ENCODE measurements at places on chromosomes 3 and 15.

DNA sequence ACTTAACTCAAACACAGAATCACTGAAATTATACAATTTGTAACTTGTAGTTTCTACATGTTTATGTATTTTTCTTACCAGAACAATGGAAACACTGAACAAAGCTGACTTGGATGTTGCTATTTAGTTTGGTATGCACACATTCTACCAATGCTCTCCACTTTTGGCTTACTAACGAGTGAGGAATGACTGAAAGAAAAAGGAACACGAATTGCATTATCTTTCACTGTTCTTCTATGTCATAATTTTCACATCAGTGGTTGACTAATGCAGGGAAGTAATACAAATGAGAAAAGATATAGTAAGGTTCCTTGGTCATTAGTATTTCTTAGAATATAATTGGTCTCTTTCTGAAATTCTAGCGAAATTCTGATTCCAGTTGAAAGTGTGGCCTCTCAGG lies 9.8 kb upstream of the CNTN3 start:
- DNase-seq, result no peak

DNA sequence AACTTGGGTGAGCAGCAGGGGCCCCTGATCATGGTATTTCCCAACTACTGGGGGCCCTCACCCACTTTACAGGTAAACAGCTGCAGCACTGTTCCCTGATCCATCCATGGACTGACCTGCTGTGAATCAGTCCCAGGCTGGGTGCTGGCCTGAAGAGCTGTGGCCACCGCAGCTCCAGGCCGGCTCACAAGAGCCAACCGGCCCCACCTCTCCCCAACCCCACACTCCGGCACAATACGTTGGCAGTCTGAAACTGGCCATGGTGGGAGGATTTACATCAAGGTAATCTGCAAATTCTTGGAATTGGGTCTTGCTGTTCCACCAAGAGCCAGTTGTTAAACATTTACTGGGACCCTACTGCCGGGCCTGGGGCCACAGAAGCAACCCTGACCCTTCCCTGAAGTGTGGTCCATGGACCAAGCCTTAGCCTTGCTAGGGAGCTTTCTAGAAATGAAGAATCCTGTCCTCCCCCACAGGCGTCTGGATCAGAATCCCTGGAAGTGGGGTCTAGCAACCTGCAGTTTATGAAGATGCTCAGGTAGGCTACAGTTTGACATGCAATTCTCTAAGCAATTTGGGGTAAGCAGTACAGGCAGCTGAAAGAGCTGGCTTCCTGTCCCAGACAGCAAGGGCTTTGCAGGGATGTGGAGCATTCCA lies 3.7 kb downstream of the SLC6A20 start:
- no peak for DNase-seq

DNA sequence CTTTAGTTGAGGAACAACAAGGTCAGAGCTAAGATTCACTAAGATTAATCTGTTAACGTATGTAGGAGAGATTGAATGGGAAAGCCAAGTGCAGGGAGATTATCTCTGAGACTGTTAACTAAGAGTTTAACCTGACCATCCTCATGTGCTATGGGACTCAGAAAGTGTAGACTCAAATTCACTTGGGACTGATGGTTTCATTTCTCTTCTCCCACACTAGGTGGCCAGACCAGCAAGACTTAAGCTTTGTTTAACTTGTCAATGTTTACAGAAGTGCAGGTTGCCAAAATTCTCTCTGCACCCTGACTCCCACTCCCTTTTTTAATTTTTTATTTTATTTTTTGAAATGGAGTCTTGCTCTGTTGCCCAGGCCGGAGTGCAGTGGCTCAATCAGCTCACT lies 6.3 kb upstream of the HEXA start:
- no peak for DNase-seq

DNA sequence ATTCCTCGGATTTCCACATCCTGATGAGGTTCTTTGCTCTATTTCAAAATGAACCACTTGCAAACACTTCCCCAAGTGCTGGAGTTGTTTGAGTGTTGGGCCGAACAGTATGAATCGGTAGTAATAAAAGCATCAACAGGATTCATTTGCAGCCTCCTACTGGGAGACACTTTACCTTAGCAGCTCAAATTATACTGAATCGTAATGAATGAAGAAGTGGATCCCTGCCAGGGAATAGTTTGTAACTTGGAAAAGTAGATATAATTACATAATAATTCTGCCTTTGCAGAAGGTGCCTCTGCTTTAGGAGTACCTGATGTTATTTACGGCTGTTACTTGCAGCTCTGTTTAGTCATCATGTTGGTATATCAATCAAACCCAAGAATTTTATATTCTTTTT lies 669.1 kb downstream of the CADM2 start:
- no peak for DNase-seq

- DNase-seq, result no peak
Measured at GRCh38 chr3:49004352-49005302, 2.6 kb upstream of the WDR6 start.

- no peak for DNase-seq
Measured at GRCh38 chr3:43043071-43043766, 62.7 kb downstream of the POMGNT2 start.

GRCh38 chr3:30004481-30004880 lies 601.9 kb upstream of the TGFBR2 start:
- DNase-seq, result no peak

DNA sequence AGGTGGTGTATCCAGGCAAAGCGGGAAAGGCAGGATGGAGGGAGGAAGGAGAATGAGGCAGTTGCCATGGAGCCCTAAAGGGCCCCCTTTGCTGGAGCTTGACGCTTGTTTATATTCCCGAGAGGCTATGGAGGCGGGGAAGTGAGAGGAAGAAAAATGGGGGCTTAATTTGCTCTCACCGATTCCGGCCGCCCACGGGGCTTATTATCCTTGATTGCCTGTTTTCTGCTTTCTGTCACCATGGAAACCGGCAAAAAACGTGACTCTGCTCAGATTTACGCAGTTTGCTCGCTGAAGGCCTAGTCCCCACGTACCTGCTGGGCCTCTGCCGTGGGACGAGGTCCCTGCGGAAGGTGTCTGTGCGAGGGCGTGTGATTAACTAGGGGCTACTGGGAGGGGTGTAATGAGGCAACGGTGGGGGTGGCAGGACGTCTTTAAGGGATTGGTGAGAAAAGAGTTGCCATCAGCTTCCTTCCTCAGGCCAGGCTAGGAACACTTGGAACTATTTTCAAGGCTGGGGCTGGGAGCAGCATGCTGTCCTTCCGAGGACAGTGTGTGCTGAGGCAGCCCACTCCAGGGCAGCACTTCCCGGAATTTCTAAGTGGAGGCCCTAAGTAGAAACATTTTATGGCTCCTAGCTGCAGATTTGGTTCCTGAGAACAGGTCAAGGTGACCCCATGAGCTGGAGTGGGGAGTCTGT lies 110.8 kb upstream of the NDN start:
- DNase-seq, result no peak

DNA sequence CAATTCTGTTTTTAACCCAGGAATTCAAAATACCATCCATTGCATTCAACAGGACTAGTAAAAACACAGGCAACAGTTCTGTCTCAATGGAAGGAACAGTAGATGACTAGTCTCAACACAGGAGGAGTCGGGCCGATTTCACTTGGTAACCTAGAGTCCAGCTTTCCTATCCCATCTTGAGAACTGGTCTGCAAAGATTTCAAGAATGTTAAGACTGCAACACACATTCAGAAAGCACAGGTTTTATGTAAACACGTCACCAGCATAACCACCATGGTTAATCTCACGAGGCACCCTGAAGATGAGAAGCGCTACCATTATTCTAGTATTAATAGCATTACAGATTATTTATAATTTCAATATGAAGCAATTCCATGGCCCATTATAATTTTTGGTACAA lies 22.0 kb downstream of the UQCC5 start:
- DNase-seq, result no peak

GRCh38 chr3:132709761-132710160 lies 12.4 kb downstream of the NPHP3 start:
- DNase-seq, result no peak

DNA sequence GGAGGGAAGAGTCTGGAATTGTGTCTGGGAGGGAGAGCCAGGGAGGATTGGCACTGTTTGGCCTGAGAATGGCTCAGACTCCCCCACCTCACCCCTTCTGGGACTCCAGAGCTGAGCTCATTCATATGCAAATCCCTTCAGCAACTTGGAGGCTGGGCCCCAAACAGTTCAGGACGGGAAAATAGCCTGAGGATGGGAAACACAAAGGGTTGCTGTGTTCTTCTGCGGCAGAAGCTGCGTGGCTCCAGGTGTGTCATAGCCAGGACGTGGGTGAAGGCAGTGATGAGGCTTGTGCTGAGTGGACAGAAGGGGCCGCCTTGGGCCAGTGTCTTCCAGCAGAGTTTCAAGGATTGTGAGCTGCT lies 16.6 kb downstream of the MASP1 start:
- DNase-seq, result no peak

DNA sequence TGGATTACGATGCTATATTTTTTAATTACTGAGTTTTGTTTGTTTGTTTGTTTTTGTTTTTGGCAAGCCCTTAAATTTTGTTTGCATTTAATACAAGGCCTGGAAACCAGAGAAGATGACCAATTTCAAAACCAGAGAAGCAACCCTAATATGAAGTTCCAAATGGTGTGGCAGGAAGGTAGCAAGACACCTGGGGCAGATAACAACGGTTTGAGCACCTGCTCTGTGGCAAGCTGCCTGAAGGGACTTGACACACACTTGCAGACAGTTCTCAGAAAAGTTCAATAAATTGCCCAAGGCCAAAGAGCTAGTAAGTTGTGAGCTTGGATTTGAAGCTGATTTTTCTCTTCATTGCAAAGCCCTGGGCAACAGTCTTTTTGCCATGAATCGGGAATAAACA lies 151.2 kb upstream of the UBE2E1 start:
- DNase-seq, result no peak

GRCh38 chr3:174303907-174304560 lies 555.1 kb upstream of the NAALADL2 start:
- DNase-seq, result no peak

- DNase-seq, result no peak
Measured at GRCh38 chr15:90531147-90531546, 1.4 kb downstream of the CRTC3 start.

- DNase-seq, result no peak
Measured at GRCh38 chr15:59360896-59361295, 11.8 kb downstream of the MYO1E start.

Data from activated T-cell treated with anti-CD3 and anti-CD28 coated beads for 1 hour (primary cell).